Mesothelial cell of epicardium (in vitro differentiated cells): ENCODE measurements at places on chromosomes 16 and 17.

DNA sequence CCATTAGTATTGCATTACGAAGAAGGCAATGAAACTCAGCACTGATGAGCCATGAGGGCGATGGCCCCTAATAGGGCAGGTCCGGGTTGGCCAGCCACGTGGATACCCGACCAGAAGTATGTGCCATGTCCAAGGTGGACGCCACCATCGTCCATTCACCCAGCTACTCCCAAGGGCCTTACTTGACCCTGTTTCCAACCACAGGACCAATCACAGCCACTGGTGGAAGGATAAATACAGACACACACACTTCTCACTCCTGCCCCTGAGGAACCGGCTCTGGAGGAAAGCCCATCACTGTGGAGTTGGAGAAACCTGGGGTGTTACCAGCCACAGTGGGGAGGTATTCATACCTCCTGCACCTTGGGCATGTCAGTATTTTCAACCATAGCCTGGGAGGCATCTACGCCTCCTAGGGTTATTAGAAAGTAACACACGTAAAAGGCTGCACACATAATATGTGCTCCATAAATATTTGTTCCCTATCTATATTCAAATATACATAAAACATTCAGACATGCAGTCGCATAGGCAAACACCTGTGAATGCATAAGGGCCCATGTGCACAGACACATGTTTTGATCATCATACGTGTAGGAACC is 5.4 kb upstream of the ITGA3 start:
- DNase-seq, result no peak

DNA sequence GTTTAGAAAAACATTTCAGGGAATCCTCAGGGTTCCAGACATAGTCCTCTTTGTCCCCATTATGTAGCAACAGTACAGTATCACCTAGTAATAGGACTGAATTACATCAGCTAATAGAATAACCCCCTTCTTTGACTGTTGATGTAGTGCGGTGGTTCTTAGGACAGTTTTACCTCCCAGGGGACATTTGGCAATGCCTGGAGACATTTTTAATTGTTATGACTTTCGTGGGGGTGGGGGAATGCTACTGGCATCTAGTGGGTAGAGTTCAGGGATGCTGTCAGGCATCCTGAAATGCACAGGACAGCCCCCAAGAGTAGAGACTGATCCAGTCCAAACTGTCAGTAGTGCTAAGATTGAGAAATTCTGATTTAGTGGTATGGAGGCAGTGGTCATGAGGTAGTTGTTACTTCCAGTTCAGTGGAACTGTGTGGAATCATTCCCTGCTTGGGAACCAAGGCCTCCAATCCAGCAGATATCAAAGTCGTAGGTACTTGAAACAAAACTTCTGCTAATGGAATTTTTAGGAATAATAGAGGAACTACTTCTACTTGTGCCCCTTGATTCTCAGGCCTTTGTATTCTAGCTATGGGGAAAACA is 20.3 kb downstream of the NF1 start:
- no peak for DNase-seq

DNA sequence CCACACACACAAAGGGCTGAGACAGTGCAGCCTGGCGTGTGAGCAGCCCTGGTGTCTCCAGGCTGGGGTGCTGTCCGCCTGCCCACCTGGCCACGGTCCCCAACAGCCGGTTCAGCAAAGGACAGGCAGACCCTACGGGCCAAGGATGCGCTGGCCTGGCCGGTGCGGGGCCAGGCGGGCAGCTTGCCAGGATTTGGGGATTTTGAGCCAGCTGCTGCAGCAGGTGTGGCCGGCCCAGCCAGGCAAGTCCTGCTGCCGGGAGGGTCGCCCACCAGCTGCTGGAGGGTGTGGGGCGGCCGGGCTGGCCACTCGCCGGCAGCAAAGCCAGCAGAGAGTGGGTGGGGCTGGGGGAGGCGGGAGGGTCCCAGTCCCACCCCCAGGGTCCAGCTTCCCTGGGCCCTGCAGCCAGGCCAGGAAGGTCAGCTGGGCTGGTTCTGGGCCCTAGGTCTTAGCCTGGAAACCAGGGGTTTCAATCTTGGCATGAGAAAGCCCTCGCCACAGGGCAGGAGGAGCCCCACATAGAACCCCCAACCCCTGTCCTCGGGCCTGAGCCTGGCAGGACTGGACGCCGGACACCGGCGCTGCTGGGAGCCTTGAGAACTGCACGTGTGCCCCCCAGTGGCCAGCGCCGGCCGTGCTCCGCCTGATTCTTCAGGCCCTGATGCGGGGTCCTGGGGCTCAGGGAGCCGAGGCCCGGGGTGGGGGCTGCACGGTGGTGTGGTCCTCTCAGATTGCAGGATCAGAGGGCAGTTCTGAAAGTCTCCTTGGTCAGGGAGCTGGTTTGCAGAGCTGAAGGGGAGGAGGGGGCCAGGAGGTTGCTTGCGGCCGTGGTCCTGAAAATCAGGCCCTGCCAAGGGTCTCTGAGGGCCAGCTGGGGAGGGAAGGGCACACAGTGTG is 17.6 kb upstream of the SSTR5 start:
- DNase-seq, result peak; percentile 76

DNA sequence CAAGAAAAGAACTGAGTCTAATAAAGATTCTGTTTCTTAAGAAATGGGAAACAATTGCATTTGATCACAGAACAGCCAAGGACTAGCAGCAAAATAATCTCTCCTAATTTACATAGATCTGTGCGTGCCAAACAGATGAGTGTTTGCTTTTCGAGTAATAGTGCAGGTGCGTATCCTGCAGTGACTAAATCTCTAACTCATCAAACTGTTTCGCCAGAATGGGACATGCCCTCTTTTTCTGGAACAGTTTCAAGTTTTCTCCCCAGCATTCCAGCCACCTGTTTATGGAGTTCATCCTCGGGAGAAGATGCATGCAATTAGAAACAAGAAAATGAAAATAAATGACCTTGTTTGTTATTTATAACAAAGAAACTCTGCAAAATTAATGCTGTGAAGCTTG is 5.7 kb upstream of the TOX3 start:
- no peak for DNase-seq

GRCh38 chr17:4586043-4586442 is 1.7 kb downstream of the SMTNL2 start:
- no peak for DNase-seq

GRCh38 chr16:57530104-57530521 is 6.3 kb downstream of the CCDC102A start:
- no peak for DNase-seq

GRCh38 chr17:53499277-53499676 is 323.4 kb upstream of the KIF2B start:
- DNase-seq, result no peak

- no peak for DNase-seq
These were observed 8.3 kb upstream of the TOM1L1 start for GRCh38 chr17:54892360-54892759.

DNA sequence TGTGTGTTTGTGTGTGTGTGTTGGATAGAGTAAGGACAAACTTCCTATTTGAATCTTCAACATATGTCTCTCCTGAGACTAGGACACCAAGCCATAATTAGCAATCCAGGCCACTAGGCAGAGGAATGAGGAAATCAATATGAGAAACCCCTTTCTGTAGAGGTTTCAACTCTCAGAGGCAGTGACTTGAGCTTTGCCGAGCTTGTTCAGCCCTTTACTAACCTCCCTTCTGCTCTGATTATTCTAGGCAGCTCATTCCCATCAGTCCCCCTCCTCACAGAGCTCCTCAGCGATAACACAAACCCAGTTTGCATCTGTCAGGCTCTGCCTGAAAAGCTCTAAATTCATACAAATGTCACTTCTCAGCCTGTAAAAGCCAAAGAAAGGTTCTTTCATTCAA is 1030.3 kb downstream of the CDH8 start:
- DNase-seq, result no peak

GRCh38 chr17:74192950-74193781 is 10.3 kb upstream of the RPL38 start:
- no peak for DNase-seq

DNA sequence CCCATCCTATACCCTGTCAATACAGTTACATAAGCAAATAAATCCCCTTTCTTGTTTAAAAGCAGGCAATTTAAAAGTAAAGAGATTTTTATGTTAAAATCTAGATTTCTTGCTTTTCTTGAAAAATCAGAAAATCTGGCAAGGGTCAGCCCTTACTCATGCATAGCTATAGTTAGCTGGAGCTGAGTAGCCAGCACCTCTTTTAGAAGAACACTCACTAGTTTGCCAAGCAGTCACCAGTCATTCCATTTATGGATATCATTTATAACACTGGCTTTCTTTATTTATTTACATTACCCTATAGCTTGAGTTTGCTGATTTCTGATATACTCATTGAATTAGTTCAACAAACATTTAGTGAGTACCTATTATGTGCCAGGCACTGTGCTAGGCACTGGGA is 45.7 kb downstream of the NXPH3 start:
- DNase-seq, result no peak

DNA sequence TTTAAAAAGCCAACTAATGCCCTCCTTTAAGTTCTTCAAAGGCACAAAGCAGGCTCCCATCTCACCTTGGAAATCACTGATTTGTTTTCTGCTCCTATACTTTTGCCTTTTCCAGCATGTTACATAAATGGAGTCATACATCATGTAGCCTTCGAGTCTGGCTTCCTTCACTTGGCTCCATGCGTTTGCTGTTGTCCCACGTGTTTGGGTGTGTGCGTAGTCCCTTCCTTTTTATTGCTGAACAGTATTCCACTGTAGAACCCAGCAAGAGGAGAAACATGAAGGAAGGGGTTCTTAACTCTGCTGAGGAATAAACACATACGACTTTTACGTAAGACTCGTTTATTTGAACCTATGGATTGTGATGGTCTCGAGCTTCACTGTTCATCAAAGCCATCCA is 82.0 kb downstream of the GPRC5B start:
- no peak for DNase-seq

- DNase-seq, result no peak
These were observed 5.1 kb upstream of the SOX8 start for GRCh38 chr16:976389-976931.

GRCh38 chr17:57404073-57404472 is 147.8 kb downstream of the MSI2 start:
- DNase-seq, result no peak

DNA sequence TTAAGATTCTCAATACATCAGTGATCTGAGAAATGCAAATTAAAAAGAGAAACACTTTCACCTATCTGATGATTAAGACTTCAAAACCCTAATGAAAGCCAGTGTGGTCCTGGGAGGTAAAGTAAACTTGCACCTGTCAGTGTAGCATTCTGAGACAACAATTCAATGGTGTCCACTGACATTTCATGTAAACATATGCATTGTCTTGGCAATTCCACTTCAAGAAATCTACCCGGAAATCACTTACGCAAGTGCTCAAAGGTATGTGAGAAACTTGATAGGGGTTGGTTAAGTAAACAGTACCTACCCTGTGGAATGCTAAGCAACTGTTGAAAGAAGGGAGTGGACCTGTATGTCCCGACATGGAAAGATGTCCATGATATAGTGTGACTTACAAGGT is 2.1 kb downstream of the ST6GALNAC1 start:
- DNase-seq, result no peak

DNA sequence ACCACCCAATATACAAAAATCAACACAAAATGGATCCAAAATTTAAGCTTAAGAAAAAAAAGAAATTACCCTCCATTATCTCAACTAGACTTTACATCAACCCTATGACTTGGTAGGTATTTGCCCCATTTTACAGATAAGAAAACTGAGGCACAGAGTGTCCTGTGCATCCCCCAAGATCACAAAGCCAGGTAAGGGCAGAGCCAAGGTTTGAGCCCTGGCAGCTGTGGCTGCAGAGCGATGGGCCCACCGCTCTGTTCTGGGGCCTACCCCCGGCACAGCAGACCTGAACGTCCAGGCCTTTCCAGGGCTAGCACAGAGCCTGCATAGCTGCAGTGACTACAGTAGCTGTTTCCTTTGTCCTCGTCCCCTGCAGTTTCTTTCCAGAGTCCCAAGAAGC is 417.6 kb downstream of the SOX9 start:
- DNase-seq, result no peak

- no peak for DNase-seq
These were observed 29.8 kb downstream of the ZC3H18 start for GRCh38 chr16:88599825-88600538.
